Esophagus squamous epithelium (tissue), 5 donors: ENCODE measurements at places on chromosomes 4 and X.

- no peak for DNase-seq
Observed at GRCh38 chr4:150722908-150723362, 141.0 kb downstream of the MAB21L2 start.

DNA sequence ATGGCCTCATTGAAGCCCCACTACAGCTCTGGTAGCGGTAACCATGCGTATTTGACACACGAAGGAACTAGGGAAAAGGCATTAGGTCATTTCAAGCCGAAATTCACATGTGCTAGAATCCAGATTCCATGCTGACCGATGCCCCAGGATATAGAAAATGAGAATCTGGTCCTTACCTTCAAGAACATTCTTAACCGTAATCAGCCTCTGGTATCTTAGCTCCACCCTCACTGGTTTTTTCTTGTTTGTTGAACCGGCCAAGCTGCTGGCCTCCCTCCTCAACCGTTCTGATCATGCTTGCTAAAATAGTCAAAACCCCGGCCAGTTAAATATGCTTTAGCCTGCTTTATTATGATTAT, 876 bp downstream of the HPRT1 start:
- DNase-seq: no peak

DNA sequence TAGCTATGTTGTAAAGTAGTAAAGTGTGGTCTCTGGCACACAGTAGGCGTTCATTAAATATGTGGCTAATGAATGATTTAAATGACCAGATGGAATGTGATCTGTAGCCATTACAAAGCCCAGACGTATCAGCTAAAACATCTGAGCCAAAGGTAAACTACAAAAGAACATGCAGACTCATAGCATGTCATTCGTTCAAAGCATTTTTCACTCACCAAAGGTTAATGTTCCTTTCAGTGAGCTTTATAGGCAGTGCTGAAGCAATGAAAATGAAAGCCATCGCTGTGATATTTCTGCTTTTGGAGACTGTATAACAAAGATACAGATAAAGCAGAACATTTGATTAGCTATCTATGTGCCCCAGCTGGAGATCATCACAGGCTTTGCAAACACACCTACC, 50.5 kb downstream of the F9 start:
- no peak for DNase-seq

- no peak for DNase-seq
Observed at GRCh38 chrX:132716006-132716405, 227.2 kb upstream of the MBNL3 start.

DNA sequence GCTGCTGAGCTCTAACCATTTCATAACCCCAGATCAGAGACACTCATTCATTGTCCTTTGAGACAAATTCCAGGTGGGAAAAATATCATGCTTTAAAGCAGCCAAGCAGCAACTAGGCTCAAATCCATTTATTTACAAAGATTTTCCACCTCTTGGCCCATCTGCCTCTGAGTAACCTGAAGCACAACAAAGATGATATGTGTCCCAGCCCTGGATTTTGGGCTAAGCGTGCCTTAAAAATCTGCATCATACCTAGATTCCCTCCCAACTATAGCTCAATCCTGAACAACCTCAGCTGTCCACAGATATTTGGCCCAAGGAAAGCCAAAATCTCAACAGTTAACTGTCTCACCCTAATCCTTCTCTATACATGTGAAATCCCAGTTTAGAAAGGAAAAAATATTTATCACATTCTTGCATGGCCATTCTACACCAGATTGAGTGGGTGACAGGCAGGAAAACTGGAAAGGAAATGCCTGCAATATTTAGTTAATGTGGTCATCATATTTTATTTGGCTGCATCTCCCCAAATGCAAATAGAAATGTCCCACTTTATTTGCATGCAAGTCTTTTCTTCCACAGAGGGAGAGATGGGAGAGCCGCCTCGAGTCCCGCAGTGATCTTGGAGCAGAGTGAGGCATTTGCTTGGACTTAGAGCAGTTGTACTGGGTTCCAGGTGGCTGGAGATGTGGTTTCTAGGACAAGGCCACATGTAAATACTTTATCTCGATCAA, 146.4 kb upstream of the EOLA2 start:
- DNase-seq: no peak

GRCh38 chr4:153115322-153116290, 88.6 kb upstream of the TRIM2 start:
- DNase-seq: no peak
